ENCODE measurements at places on chromosomes 12 and 14. TPM values are rescaled to one million over a fixed set of nuclear protein-coding genes. Genes with fewer than 3 reads are reported as not detected.

Gene DIO2
- 66.0 TPM for total RNA-seq

Gene CLEC14A
- 0.63 TPM for total RNA-seq

Gene CD163L1
- total RNA-seq: 0.08 TPM

Gene PLEK2
- 2.8 TPM for total RNA-seq

Gene TMEM233
- not detected for total RNA-seq

Gene CARMIL3
- not detected for total RNA-seq

Gene FOXA1
- not detected for total RNA-seq

Gene PIWIL1
- total RNA-seq: not detected

Gene KRT83
- not detected for total RNA-seq

Gene KRT73
- not detected for total RNA-seq

Gene PRB2
- total RNA-seq: not detected

Gene PRKAG1
- 95.9 TPM for total RNA-seq

Gene VRTN
- not detected for total RNA-seq

Gene C14orf180
- not detected for total RNA-seq

Gene RFX4
- not detected for total RNA-seq

Gene ERP27
- total RNA-seq: not detected

Gene FAM181A
- not detected for total RNA-seq

Gene OR6S1
- not detected for total RNA-seq

Gene FAM186B
- 2.7 TPM for total RNA-seq

Gene ACOT4
- 0.72 TPM for total RNA-seq

Gene ENDOU
- total RNA-seq: not detected

Gene B4GALNT3
- 0.09 TPM for total RNA-seq

Gene KRT72
- not detected for total RNA-seq

Gene CMA1
- not detected for total RNA-seq

Gene FIGNL2
- total RNA-seq: 0.18 TPM

Gene NKX2-1
- total RNA-seq: not detected

Gene ZC3H14
- 78.3 TPM for total RNA-seq

Gene RD3L
- total RNA-seq: not detected

Gene RNASE3
- total RNA-seq: not detected

Gene LRRC10
- total RNA-seq: not detected

Gene TMEM121
- total RNA-seq: 6.7 TPM

Gene MAP3K9
- 0.33 TPM for total RNA-seq

Gene ASB2
- total RNA-seq: 0.49 TPM

Gene MIPOL1
- 12.5 TPM for total RNA-seq

Gene TRPV4
- total RNA-seq: 0.25 TPM

Gene ANO4
- 1.6 TPM for total RNA-seq

Gene STYK1
- total RNA-seq: not detected

Gene DACT1
- 13.6 TPM for total RNA-seq

Gene MGP
- total RNA-seq: 223 TPM

Gene KERA
- not detected for total RNA-seq

Gene GLT8D2
- 46.0 TPM for total RNA-seq

Gene FKBP11
- total RNA-seq: 23.8 TPM

Gene EAPP
- 56.1 TPM for total RNA-seq

Gene TRIM9
- total RNA-seq: 1.6 TPM

Gene GPR132
- 0.16 TPM for total RNA-seq

Gene CAPZA3
- total RNA-seq: not detected

Gene GPR68
- 1.3 TPM for total RNA-seq

Gene GPX2
- total RNA-seq: not detected

Gene FAM90A1
- not detected for total RNA-seq

Gene SPIC
- total RNA-seq: not detected

Gene SYNE3
- total RNA-seq: 63.4 TPM

Gene ETNK1
- 37.6 TPM for total RNA-seq

Gene ISM2
- 0.09 TPM for total RNA-seq

Gene LRTM2
- total RNA-seq: not detected

Gene PLBD1
- total RNA-seq: 3.4 TPM

Gene DUSP16
- 5.9 TPM for total RNA-seq

Gene ULK1
- total RNA-seq: 9.1 TPM

Gene SENP1
- total RNA-seq: 33.8 TPM
